Activated T-cell treated with anti-CD3 and anti-CD28 coated beads, Interleukin-2, amount 50 U/mL, for 1 hour (primary cell): ENCODE measurements at places on chromosomes 5 and 9.

- no peak for DNase-seq
These were observed 120.5 kb downstream of the FEM1C start for GRCh38 chr5:115424030-115424429.

DNA sequence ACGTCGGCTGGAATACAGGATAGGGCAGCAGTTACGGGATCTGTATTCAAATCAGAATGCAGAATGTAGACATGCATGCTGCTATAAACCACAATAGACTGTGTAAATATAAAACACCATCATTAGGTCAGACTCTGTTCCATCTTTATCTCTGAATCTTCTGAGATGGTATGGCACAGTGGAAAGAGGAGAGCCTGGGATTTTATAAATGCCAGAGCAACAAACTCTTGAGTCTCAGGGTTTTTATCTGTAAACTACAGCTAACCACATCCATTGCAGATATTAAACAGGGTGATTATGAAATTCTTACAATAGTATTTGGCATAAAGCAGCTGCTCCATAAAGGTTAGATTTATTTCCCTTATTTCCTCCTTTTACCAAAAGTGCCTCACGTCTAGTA, 108.7 kb downstream of the ZDHHC21 start:
- no peak for DNase-seq

DNA sequence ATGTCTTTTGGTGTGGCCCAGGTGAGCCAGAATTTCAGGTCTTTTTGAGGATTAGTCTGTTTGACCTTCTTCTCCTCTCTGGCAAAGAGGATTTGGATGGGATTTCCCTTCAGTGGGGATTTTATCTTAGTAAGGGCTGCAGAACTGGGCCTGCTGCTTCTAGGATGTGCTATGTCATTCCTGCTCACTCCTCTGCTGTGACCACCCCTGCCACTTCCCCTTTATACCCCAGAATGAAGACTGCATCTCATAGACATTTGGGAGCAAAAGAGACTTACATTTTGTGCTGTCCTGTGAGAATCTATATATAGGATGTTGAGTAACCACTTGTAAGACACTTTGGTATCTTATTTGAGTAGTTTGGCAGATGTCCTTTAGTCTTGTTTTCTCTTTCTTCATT, 76.2 kb downstream of the ARHGAP26 start:
- DNase-seq: no peak

DNA sequence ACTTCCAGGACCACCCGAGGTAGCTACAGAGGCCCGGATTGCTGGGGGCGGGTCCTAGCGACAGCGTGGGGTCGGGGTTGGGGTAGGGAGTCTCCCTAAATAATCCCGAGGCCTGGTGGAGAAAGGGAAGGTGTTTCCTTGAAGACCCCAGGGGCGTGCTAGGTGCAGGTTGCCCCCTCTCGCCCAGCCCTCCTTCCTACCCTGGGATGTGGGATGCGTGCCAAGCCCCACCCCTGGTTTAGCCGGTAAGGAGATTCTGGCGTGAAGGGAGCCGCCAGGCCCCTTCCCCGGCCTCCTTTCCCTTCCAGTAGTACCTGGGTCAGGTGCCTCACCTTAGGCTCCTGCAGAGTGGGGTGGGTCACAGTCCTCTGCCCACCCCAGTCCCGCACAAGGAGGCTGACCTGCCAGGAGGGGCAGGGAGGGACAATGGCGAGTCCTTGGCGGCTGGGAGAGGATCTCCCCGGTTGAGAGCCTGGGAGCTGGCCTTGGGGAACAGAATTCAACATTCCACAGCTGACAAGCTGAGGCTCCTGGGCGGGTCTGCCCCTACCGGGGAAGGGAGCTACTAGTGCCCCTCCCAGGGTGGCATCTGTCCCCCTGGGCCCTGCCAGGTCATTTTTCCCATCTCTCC, 674 bp downstream of the TSPAN17 start:
- peak; percentile 39 for DNase-seq

DNA sequence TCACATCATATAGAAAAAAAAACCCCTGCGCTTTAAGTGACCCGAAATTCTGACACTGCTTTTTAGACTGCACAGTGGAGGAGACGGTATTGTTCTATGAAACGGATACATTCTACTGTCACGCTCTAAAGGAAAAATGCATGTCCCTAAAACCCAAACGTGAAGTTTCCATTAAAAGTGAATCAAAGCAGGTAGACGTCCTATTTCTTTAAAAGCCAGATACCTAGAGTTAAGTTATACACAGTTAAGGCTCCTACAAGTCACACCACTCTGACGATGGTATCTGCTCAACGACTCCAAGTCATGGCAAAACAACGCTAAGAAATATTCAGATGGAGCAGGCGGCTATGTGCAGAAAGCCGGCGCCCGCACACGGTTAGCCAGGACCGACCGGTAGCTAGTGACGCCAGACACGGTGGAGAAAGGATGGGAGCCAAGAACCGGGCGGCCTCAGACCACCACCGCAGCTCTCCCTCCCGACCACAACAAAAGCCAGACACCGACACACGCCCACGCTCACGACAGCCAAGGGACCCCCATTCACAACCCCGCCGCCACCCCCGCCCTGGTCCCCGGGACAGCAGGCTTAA, 734 bp downstream of the SKP1 start:
- DNase-seq: no peak

- DNase-seq: no peak
These were observed at the start of gene PHF2 for GRCh38 chr9:93576258-93577077. PHF2 (plus strand) TSS chr9:93576584; CDS start chr9:93576774, 190 bp downstream.

- DNase-seq: no peak
These were observed 460.8 kb downstream of the CDH10 start for GRCh38 chr5:24183981-24184380.

GRCh38 chr5:66597183-66597757, 1.1 kb downstream of the MAST4 start:
- DNase-seq: no peak

GRCh38 chr9:27368316-27368985, 71.5 kb upstream of the EQTN start:
- no peak for DNase-seq

DNA sequence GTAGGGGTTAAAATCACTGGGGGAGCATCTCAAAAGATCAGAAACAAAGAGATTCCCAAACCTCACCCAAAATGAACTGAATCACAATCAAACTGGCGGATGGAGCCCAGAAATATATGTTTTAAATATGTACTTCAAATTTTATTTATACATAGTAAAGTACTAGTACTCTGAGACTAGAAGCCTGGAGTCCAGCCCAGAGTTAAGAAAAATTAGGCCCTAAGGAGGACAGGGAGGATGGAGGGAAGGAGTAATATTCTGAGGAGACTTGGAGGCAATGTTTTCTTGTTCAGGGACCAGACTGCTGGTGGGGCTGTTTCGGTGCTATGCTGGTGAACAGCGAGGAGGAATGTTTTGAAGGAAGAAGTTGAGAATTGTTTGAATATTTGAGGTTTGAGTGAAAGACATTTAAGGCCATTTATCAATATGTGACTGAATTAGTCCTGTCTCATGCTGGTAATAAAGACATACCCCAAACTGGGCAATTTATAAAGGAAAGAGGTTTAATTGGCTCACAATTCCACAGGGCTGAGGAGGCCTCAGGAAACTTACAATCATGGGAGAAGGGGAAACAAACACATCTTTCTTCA, 552.4 kb upstream of the DAB2 start:
- no peak for DNase-seq

DNA sequence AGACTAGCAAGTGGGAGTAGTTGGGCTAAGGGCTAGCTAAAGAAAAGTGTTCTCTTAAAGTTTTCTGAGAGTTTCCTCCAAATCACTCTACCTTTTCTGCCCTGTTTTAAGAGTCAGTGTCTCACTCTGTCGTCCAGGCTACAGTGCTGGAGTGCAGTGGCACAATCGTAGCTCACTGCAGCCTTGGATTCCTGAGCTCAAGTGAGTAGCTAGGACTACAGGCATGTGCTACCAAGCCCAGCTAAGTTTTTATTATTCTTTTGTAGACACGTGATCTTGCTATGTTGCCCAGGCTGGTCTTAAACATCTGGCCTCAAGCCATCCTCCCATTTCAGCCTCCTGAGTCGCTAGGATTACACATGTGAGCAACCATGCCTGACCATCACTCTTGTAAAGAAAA, 378.9 kb downstream of the CAAP1 start:
- DNase-seq: no peak

DNA sequence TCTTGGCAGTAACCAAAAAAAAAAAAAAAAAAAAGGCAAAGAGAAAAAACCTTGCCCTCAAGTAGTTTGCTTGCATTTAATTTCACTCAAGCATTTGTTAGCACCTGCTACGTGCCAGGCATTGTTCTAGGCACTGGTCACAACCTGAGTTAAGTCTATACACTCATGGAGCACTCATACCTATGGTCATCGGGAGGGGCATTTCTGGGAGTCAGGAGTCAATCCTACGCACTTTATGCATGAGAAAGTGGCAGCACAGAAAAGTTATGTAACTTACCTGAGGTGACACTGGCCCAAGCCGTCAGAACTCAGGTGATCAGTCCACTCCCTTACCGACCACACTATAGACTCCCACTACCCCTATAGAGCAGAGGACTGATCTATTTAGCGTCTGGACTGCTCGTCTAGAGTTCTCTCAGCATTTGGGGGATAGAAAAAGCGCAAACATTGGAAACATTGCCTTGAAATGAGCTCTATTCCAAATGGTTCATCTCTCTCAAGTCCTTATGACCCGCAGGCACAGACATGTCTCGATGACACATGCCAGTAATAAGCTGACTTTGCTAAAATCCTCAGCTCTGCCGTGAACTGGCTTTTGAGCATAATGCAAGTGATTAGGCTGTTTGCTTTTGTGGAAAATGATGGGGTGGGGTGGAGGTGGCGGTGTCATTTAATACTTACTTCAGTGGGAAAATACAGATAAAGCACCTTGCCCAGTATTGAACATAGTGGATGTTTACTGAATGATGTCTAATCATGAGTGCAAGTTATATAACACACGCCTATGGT, 160.2 kb downstream of the ARHGEF28 start:
- DNase-seq: no peak

GRCh38 chr5:158832096-158832685, 267.5 kb downstream of the EBF1 start:
- no peak for DNase-seq

GRCh38 chr9:121758693-121759092, 107.3 kb downstream of the DAB2IP start:
- DNase-seq: no peak

GRCh38 chr9:110364451-110364850, 26.8 kb upstream of the TXNDC8 start:
- no peak for DNase-seq

DNA sequence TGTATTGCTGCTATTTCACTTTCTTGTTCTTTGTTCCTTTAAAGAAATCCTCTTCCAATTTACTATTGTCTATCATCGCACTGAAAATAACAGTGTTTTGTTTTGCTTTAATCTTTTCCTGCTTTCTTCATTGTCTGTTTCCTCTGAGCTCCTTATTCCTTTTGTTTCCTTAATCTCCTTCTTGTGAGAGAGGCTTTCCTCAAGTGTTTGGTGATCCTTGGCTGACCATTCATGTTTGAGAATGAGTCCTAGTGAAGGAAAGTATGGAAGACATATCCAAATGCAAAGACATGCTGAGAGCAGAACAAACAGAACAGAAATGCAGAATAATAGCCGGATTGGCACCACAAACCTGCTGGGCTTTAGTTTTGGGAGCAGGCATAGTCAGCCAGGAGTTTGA, 42.0 kb upstream of the ENTREP1 start:
- DNase-seq: no peak

- no peak for DNase-seq
These were observed 23.0 kb downstream of the CTSL start for GRCh38 chr9:87748881-87749280.

GRCh38 chr9:33818167-33818846, 1.3 kb downstream of the UBE2R2 start:
- no peak for DNase-seq

GRCh38 chr5:172979778-172980177, 3.8 kb upstream of the ATP6V0E1 start:
- DNase-seq: no peak

- DNase-seq: no peak
These were observed 9.8 kb upstream of the RAPGEF6 start for GRCh38 chr5:131644822-131645221.

- no peak for DNase-seq
These were observed 352.1 kb upstream of the CDH18 start for GRCh38 chr5:20340126-20340525.

GRCh38 chr5:55538661-55539060, 3.9 kb upstream of the PLPP1 start:
- no peak for DNase-seq

DNA sequence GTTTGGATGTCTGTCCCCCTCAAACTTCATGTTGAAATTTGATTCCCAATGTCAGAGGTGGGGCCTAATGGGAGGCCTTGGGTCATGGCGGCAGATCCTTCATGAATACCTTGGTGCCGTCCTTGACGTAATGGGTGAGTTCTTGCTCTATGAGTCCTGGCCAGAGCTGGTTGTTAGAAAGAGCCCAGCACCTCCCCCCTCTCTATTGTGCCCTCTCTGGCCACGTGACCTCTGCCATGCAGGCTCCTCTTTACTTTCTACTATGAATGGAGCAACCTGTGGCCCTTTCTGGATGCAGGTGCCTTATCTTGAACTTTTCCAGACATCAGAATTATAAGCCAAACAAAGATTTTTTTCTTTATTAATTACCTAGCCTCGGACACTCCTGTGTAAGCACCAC, 40.7 kb downstream of the FNBP1 start:
- no peak for DNase-seq

DNA sequence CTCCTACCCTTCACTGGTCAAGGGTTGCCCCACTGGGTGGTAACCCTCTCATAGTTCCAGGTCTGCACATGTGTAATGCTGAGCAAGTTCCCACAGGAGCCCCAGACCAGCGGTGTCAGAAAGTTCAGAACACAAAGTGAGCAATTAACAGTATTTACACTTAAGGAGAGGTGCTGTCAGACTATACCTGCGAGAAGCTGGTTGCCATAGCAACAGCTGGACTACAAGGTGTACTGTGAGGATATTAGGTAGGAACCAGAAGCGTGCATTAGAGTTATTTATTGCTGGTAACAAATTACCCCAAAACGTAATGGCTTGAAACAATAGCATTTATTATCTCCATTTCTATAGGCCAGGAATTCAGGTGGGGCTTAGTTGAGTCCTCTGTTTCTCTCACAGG, 317.0 kb upstream of the RPS23 start:
- DNase-seq: no peak

DNA sequence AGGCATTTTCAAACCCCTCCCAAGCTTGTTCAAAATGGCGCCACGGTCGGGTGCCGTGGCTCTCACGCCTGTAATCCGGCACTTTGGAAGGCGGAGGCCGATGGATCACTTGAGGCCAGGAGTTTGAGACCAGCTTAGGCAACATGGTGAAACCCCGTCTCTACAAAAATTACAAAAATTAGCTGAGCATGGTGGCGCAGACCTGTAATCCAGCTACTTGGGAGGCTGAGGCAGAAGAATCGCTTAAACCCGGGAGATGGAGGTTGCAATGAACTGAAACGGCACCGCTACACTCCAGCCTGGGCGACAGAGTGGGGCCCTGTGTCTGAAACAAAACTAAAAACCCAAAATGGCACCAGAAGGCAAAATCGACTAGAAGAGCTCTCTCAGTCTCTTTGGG, 142.0 kb downstream of the MTX3 start:
- DNase-seq: no peak

GRCh38 chr9:16712787-16713186, 157.7 kb downstream of the BNC2 start:
- DNase-seq: no peak

GRCh38 chr5:148960070-148960769, 102.6 kb downstream of the SH3TC2 start:
- DNase-seq: no peak

- DNase-seq: no peak
These were observed at the start of gene MSX2 for GRCh38 chr5:174724484-174725260. MSX2 (plus strand) TSS chr5:174724582; CDS start chr5:174724660, 78 bp downstream.

- no peak for DNase-seq
These were observed 223 bp downstream of the NR3C1 start for GRCh38 chr5:143403334-143403592.
